ENCODE measurements at places on chromosomes 2 and 18.

GRCh38 chr2:207873794-207874193 lies 104.1 kb upstream of the FZD5 start:
- no peak for DNase-seq

DNA sequence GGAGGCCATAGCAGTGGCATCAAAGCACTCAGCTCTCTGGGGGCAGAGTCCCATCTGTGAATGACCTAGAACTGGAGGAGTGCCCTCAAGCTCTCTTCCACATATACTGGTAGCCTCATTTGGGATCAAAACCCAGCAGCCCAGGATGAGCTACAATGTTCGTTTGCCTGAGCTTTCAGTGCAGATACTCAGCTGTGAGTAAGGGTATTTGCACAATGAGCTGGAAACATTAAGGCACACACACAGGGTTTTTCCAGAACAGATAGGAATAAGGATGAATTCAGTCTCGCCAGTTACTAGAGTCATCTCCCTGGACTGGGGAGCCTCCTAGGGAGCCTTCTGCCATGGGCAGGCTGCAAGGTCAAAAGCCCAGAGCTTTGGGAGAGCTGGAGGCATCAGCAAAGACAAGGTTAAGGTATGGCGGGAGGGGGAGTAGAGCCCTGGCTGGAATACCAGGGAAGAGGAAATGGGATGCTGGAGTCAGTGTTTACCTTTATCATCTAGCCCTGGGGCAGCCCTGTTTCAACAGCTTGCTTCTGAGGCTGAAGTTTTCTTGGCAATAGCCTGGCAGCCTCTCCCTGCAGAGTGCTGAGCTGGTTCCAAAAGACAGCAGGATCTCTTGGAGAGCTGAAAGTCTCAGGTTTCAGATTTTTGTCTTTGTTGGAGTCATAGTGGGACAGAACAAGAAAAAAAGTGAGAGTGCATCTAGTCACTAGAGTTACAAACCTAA lies 187.7 kb downstream of the LOXHD1 start:
- no peak for DNase-seq

DNA sequence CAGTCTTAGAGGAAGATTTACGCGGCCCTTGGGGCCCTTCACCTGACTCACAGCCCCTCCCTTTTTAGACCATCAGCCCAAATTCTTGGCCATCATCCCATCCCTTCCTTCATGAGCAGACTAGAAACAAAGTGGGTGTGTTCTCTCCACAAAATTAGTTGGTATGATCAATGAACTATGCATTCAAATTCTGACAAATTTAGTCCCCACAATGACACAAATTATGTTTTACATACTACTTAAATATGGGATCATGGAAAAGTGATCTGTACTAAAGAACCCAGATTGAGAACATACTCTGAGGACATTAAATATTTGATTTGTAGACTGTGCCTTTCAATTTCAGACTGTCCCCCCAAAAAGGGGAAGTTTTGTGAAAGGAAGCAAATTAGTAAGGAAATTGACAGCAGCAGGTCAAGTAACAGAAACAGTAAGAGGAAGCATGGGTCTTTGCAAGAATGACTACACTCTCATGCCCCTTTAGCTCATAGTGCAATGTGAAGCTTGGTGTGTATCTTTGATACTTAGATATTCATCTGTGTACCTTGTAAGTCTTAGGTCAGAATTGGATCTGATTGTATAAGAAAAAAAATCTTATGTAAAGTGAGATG lies 2.2 kb upstream of the MAPRE2 start:
- DNase-seq, result no peak

DNA sequence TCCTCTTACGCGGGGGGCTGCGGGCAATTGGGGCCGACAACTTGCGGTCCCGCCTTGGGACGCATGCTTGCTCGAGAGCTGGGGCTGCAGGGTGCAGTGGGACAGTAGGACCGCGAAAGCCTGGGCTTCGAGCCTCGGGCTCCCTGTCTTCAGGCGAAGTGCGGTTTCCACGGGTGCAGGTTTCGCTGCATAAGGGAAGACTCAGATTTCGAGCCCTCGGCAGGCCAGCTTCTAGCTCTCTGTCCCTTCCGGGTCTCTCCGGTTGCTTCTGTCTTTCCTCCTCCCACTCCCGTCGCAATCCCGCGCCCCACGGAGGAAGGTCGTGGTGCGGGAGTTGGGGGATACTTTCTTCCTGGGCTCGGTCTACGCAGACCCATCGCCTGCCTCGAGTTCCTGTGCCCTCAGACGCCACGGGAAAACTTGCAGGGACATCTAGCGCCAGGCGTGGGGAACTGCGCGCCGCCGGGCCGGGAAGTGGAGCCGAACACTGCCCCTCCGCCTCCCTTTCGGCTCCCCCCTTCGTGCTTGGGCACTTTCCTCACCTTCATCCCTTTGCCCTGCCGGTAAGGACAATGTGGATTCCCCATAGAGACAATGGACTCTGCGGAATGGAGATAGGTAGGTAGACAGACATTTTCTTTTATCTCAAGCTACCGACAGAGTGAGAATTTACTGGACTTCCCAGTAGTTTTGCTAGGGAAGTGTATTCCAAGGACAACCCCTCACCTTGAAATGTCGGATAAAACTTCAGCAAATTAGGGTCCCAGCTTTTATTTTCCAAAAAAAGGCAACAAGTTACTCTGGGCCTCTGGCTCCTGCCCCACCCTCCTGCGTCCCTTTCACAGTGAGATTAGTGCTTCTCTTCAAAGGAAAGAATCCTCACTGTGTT lies 4.2 kb upstream of the HOXD13 start:
- DNase-seq, result no peak

DNA sequence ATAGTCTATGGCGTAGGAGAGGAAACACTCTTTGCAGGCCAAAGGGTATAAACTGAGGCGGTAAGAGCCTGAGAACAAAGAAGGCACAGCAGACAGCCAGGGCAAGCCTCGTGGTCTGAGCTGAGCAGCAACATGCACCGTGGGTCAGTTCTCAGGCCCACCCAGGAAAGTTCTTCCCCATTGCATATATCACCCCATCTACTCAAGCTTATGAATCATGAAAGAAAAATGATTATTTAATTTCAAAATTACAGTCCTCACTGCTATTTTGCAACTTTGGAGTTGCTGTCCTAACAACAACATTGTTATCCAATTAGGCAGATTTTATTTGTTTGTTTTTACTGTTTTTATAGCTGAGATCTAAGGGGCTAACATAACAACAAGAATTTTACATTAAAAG lies 54.7 kb upstream of the RIOK3 start:
- DNase-seq, result no peak

DNA sequence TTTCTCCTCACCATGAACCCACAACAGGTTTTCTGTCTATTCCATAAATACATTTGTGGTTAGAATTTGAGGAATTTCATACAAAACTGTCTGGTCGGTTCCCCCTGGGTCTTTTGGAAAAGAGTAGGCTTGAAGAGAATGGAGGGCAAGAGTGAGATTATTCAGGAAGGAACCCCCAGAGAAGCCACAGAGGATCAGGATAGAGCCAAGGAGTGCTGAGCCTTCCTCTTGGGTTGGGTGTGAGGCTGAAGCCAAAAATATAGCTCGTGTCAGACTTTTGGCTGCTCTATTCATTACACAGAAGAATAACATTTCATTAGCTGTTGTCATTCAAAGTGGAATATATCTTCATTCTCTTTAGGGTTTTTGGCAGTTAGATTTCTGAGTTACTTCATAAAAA lies 45.9 kb upstream of the YES1 start:
- no peak for DNase-seq

Measured in CD4-positive, alpha-beta T cell treated with Interleukin-2 at 100 ng/mL for 4 hours (primary cell).